ENCODE measurements at places on chromosomes 6 and 20. TPM values are rescaled to one million over a fixed set of nuclear protein-coding genes. Genes with fewer than 3 reads are reported as not detected.

BMP5 gene
- total RNA-seq: 0.18 TPM

ZNF337 gene
- 16.7 TPM for total RNA-seq

TBPL1 gene
- total RNA-seq: 40.0 TPM

FERMT1 gene
- total RNA-seq: 0.62 TPM

MYBL2 gene
- 20.8 TPM for total RNA-seq

- H3K4me1 ChIP-seq: peaks cover 13% of the 10 kb centered on the region
- no peak overlapping the region for H3K4me3 ChIP-seq
- H3K27me3 ChIP-seq: no peaks in the 10 kb centered on the region
- H3K27ac ChIP-seq: no peak overlapping the region
- no peak for DNase-seq
These were observed 82.3 kb downstream of the PHACTR3 start for GRCh38 chr20:59686404-59687346.

DNA sequence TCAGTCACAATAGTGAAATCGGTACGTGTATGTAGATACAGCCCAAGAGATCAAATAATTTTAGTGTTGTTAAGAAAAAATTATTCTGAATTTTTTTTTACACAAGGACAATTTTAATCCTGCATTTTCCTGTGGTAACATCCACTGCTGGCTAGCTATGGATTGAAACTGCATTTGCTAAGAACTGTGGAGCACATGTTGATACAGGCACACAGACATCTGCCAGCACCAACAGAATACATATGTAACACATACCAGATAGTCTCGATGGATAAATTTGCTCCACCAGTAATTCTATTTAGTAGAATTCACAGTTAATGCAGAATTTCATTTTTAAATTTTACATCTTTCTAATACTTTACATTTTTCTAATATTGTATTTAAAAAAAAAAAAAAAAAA is 2.2 kb downstream of the ASIP start:
- H3K4me1 ChIP-seq: peaks cover 3% of the 10 kb centered on the region
- no peak overlapping the region for H3K4me3 ChIP-seq
- H3K27ac ChIP-seq: no peak overlapping the region
- peaks cover 2% of the 10 kb centered on the region for H3K27me3 ChIP-seq
- H3K36me3 ChIP-seq: no peaks in the 10 kb centered on the region

GRCh38 chr20:57315083-57315975 is 14.3 kb upstream of the SPO11 start:
- no peaks in the 10 kb centered on the region for H3K4me1 ChIP-seq
- no peak overlapping the region for H3K4me3 ChIP-seq
- DNase-seq: no peak
- H3K27me3 ChIP-seq: peaks cover 7% of the 10 kb centered on the region
- no peaks in the 10 kb centered on the region for H3K36me3 ChIP-seq

- DNase-seq: no peak
- no peak overlapping the region for H3K4me3 ChIP-seq
- H3K27ac ChIP-seq: no peak overlapping the region
- H3K27me3 ChIP-seq: no peaks in the 10 kb centered on the region
These were observed 283.2 kb downstream of the EPHA7 start for GRCh38 chr6:93136111-93136510.

DNA sequence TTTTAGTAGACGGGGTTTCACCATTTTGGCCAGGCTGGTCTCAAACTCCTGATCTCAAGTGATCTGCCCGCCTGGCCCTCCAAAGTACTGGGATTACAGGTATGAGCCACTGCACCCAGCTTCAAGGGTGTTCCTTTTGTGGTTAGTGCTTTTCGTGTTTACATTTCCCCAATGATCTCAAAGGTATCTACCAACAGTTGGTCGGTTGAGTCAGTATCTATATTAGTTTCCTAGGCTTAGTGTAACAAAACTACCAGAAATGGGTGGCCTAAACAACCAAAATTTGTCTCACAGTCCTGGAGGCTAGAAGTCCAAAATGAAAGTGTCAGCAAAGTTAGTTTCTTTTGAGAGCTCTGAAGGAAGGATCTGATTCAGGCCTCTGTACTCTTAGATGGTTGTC is 30.1 kb downstream of the CASP8AP2 start:
- H3K27me3 ChIP-seq: no peaks in the 10 kb centered on the region
- H3K27ac ChIP-seq: no peak overlapping the region
- H3K4me3 ChIP-seq: no peak overlapping the region
- H3K36me3 ChIP-seq: peaks cover 31% of the 10 kb centered on the region
- H3K4me1 ChIP-seq: no peaks in the 10 kb centered on the region
- no peak for DNase-seq

- no peak for DNase-seq
- no peak overlapping the region for H3K27ac ChIP-seq
- no peaks in the 10 kb centered on the region for H3K36me3 ChIP-seq
- no peaks in the 10 kb centered on the region for H3K27me3 ChIP-seq
- no peak overlapping the region for H3K4me3 ChIP-seq
These were observed 96.7 kb upstream of the ENPP5 start for GRCh38 chr6:46267515-46267914.

- peaks cover 11% of the 10 kb centered on the region for H3K4me1 ChIP-seq
- no peak overlapping the region for H3K27ac ChIP-seq
- H3K36me3 ChIP-seq: peaks cover 2% of the 10 kb centered on the region
- H3K4me3 ChIP-seq: no peak overlapping the region
- peak; percentile 18 for DNase-seq
These were observed 16.0 kb downstream of the SLA2 start for GRCh38 chr20:36629719-36630681.

GRCh38 chr6:110703906-110704594 is 111.2 kb downstream of the CDK19 start:
- no peaks in the 10 kb centered on the region for H3K27me3 ChIP-seq
- no peak overlapping the region for H3K27ac ChIP-seq
- no peak overlapping the region for H3K4me3 ChIP-seq
- DNase-seq: no peak

DNA sequence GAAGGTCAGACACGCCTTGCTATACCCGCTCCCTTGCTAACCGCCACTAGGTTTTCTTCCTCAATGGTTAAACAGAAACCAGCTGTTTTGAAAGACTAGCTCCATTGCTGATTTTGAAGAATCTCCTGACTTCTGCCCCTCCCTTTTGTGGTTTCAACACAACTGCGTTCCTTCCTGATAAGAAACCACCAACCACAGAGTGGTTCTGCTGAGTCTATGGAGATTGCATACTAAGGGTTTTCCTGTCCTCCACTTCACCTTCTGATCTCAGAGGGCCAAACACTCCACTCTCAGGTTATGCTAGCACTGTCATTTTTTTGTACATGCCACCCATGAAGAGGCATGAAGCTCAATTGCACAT is 207.9 kb downstream of the MYLK4 start:
- peaks cover 8% of the 10 kb centered on the region for H3K4me1 ChIP-seq
- DNase-seq: no peak
- no peak overlapping the region for H3K27ac ChIP-seq

GRCh38 chr6:142569676-142570075 is 267.9 kb downstream of the ADGRG6 start:
- H3K4me3 ChIP-seq: no peak overlapping the region
- H3K36me3 ChIP-seq: peaks cover 11% of the 10 kb centered on the region
- H3K4me1 ChIP-seq: peaks cover 46% of the 10 kb centered on the region
- no peak for DNase-seq
